ENCODE measurements at places on chromosomes 4 and X.

GRCh38 chrX:112235547-112235946, 153.0 kb upstream of the TRPC5 start:
- DNase-seq = no peak

GRCh38 chrX:10574663-10575062, 45.7 kb downstream of the MID1 start:
- no peak for DNase-seq

DNA sequence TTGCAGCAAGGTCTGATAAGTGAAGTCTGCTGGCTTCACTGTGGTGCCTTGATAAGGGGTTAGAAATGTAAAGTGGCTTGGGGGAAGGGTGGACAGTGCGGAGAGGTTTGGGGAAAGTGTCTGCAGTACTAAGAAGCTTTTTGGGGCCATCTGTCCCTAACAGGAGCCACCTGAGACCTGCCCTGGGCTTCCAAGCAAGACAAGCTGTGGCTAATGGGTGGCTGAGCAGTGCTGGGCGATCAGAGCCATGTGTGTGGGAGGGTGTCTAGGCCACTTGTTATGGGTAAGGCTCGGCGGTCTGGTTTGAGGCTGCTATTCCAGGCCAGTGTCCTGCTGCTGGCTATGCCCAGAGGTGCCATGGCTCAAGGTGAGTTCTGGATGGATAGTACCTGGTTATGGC, 185.4 kb upstream of the MTMR8 start:
- DNase-seq = no peak

DNA sequence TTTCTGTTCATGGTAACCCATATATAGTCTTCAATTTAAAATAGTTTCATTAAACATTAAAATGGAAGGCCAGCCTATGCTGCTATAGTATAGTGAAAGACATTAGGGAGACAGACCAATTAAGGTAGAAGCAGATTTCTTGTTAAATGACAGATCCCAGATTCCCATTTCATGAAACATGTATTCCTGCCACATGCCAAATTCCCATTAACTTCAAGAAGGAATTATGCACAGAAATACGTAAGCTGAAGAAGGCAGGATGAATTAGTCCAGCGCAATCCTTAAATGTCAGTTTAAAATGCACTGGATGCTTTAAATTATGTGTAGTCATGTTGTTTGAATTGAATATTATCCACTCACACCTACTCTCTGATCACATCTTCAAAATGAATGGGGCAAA, 424.9 kb downstream of the SH2D1A start:
- DNase-seq = no peak

DNA sequence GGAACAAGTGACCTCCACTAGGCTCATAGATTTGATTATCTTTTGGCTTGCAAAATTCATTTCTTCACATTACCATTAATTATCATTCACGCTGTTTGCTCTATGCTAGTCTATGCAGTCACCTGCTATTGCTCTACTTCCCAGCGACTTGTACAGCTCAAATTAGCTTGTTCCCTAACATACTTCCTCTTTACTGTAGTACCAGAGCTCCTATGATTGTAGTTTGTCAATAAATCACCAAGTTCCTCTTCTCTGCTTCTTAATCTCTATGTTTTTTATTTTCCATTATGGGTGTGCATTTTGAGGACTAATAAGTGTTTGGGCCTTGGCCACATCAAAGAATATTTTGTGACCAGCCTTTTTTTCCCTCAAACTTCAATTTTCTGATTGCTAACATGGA, 6.2 kb upstream of the GSPT2 start:
- DNase-seq = no peak

DNA sequence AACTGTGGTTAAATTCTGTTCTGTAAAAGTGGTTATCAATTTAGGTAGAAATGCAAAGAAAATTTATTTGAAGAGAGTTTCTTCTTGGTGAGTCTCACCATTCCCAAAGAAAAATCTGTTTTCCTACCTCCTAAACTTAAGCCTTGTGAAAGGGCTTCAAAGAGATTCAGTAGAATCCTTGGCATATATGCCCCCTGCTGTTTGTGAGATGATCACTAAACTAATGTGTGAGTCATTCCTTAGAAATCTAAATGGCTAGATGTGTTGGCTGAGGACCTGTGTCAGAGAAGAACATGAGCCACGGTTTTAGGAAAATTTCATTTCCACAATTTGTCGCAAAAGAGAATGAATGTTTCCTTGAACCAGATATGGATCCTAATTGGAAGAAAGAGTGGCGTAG, 260.9 kb downstream of the SLC7A11 start:
- DNase-seq = no peak

DNA sequence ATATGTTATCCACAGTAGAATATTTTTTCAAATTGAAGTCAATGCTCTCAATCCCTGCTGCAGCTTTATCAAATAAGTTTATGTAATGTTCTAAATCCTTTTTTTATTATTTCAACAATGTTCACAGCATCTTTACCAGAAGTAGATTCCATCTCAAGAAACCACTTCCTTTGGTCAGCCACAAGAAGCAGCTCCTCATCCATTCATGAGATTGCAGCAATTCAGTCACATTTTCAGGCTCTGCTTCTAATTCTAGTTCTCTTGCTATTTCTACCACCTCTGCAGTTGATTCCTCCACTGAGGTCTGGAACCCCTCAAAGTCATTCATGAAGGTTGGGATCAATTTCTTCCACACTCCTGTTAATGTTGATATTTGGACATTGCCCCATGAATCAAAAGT, 2301.3 kb upstream of the TENM3 start:
- no peak for DNase-seq

GRCh38 chr4:67587156-67587555, 28.6 kb downstream of the STAP1 start:
- no peak for DNase-seq

- DNase-seq = no peak
Observed at GRCh38 chr4:166123546-166123945, 250.5 kb downstream of the TLL1 start.

DNA sequence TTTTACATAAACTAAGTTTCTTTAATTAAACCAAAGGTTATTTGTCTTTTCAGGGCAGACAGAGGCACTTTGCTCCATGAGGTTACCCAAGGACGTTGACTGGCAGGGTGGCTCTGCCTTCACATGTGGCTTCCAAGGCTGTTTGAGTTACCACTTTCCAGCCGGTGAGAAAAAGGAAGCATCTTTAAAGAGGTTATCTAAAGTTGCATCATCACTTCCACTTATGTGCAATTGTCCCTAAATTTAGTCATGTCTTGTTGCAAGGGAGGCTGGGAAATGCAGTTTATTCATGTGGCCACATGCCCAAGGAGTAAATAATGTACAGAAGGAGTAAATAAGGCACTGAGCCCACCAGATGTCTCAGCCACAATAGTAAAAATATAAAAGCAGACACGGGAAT, 29.0 kb upstream of the RAP1GDS1 start:
- DNase-seq = no peak

- no peak for DNase-seq
Observed at GRCh38 chr4:3508542-3508941, 23.7 kb downstream of the LRPAP1 start.

GRCh38 chr4:185713731-185714130, 98.3 kb downstream of the SORBS2 start:
- no peak for DNase-seq

- no peak for DNase-seq
Observed at GRCh38 chr4:88015659-88016295, 8.3 kb downstream of the PKD2 start.

GRCh38 chrX:117511379-117511778, 605.2 kb downstream of the KLHL13 start:
- DNase-seq = no peak

DNA sequence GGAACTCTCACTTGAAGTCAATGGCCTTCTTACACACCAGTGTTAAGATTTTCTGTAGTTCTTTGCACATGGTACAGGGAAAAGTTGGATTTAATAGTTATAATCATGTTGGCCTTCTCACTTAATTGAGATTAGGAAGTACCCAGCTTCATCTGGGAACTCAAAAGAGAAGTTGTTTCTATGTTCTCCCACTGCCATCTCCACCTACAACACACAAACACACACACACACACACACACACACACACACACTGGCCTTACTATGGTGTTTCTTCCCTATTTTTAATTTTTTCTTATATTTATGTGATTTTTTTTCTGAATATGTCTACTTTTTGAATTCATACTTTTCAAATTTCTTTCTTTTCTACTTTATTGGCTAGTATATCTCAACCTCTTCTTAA, 10.0 kb upstream of the CHIC2 start:
- DNase-seq = no peak

DNA sequence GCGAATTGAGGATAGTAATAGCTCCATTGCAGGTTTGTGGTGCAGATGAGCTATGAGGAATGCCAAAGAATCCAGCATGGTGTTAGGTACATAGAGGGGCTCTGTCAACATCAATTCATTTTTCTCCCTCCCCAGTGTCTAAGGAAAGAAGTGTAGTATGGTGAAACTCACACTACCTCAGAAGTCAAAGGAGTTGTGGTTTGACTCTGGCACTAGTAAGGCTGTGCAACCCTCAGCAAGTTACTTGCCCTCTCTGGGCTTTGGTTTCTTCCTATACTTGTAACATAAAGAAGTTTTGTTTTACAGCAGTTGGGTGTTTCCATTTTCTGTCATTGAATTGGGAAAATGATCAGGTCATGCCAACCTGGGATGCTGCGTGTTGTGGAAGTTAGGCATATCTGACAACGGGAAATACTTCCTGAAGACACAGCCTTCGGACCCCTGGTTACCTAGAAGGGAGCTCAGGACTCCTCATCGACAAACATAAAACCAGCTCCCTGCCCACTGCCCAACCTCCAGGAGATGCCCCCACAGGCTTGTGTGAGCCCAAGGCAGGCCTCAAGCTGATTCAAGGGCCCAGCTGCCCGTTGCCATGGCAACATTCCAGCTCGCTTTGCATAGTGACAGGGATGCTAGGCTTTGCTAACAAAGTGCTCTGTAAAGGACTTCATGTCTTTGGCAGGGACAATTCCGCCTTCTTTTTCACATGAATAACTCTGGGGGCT, 71.4 kb downstream of the RTL5 start:
- DNase-seq = no peak

DNA sequence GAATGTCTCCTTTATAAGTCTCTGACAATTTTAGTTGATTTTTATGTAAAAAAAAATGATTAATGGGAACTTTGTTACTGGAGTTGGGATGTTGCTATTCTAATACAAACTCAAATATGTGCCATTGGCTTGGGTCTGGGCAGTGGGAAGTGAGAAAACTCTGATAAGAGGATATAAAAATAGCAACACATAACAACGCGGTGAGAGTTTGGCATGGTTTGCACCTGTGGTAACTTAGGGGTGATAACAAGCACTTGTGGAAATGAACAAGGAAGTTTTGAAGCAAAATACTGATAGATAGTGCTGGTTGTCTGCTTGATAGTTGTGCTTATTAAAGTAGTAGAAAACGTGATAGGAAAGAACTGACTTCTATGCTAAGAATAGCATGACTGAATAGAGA, 743.3 kb upstream of the AGA start:
- no peak for DNase-seq

GRCh38 chr4:86613734-86614133, 19.6 kb downstream of the PTPN13 start:
- no peak for DNase-seq

DNA sequence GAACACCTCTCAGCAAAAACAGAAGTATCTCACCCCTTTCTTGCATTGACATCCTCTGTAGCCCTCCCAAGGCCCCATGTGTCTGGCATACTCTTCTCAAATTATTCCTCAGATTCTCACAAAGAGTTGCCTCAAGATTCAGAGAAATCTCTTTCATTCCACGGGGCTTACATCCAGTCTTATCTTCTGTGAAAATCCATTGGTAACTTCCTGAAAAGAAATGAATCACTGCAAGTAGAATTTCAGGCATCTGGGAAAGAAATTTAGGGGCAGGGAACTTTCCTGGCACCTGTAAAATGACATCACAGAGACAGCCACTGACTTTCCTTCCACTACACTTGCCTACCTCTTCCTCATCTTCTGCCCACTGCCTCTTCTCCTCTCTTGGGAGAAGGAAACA, 182.5 kb upstream of the ARHGEF9 start:
- no peak for DNase-seq

DNA sequence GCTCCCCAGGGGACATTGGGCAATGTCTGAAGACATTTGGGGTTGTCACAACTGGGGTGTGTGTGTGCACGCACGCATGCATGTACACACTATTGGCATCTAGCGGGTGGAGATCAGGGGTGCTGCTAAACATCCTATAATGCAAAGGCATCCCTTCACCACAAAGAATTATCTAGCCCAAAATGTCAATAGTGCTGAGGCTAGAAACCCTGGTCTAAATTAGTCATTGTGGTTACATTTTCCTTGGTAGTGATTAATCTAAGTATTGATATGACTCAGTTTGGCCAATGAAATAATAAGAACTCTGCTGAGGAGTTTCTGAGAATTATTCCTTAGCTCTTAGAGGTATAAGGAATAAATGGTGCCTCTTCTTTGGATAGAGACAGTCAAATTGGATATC, 200.2 kb downstream of the CLCN4 start:
- DNase-seq = no peak

GRCh38 chr4:127143460-127144195, 489.1 kb upstream of the INTU start:
- DNase-seq = no peak

GRCh38 chr4:34191443-34191842, 2052.9 kb downstream of the ARAP2 start:
- no peak for DNase-seq

DNA sequence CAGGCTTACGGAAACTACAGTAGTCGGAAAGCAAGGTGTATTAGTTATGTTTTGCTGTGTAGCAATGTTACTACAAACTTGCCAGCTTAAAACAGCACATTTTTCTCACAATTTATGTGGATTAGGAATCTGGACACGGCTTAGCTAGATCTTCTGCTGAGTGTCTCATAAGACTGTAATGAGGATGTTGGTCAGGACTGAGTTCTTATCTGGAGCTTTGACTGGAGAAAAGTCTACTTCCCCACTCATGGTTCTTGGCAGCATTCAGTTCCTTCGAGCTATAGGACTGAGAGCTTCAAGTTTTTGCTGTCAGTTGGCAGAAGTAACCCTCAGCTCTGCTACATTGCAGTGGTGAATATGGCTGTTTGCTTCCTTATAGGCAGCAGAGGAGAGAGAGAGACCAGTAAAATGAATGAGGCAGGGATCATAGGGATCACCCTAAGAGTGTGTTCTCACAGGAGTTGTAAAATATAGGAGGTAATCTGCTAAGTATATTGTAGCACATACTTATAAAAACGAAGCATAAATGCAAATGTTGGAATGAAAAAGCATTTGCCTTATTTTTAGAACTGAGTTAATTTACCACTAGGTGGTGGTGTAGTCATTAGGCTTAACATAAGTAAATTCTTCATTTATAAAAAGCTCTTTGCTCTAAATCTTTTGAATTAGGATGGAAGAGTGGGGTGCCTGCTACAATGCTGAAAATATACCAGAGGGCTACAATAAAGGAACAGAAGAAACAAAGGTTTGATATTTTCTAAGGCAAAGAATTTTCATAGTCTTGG, 38.6 kb downstream of the ALG13 start:
- DNase-seq = no peak
